ENCODE measurements at places on chromosomes 2 and 18.

- DNase-seq = no peak
These were observed 106.9 kb downstream of the CDK15 start for GRCh38 chr2:201913201-201913600.

GRCh38 chr2:74006459-74006858 lies 21.7 kb downstream of the TET3 start:
- DNase-seq = no peak

- no peak for DNase-seq
These were observed 38.9 kb downstream of the SETBP1 start for GRCh38 chr18:44719519-44720060.

GRCh38 chr2:199392363-199392762 lies 65.4 kb downstream of the SATB2 start:
- no peak for DNase-seq

GRCh38 chr2:769771-770170 lies 92.6 kb upstream of the TMEM18 start:
- no peak for DNase-seq

- no peak for DNase-seq
These were observed 121.3 kb downstream of the FOXI3 start for GRCh38 chr2:88331239-88331638.

- DNase-seq = no peak
These were observed 44.7 kb downstream of the CTIF start for GRCh38 chr18:48583573-48583972.

GRCh38 chr2:8193146-8193545 lies 488.7 kb upstream of the ID2 start:
- DNase-seq = no peak

DNA sequence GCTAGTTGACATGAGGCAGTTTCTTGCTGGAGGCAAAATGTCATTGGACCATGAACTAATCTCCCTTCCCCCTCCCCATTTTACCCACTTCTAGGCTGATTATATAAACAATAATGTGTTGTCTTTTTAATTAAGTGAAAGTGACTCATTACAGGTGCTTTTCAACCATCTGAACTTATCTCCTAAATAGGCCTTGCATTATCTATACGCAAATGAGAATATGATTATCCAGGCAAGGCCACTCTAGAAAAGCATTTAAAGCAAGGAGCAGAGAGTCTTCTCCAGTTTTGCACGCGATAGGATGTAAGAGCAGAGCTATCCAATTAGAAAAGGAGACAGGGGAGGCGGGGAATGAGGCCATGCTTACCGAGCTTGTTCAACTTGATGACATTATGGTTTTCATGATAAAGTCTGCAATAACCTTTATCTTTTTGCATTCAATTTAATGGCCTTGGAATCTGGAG lies 286.1 kb upstream of the SIX3 start:
- DNase-seq = no peak

- DNase-seq = no peak
These were observed 35.5 kb downstream of the RTP5 start for GRCh38 chr2:241904791-241905710.

GRCh38 chr18:48776641-48777025 lies 174.1 kb downstream of the SMAD7 start:
- no peak for DNase-seq

GRCh38 chr2:152183401-152184073 lies 8.0 kb upstream of the STAM2 start:
- DNase-seq = no peak

- no peak for DNase-seq
These were observed 736 bp downstream of the ZSCAN30 start for GRCh38 chr18:35289293-35289692.
